ENCODE measurements at places on chromosomes 13 and 19.

- DNase-seq = no peak
These were observed 536 bp upstream of the AKAP8 start for GRCh38 chr19:15379999-15380647.

DNA sequence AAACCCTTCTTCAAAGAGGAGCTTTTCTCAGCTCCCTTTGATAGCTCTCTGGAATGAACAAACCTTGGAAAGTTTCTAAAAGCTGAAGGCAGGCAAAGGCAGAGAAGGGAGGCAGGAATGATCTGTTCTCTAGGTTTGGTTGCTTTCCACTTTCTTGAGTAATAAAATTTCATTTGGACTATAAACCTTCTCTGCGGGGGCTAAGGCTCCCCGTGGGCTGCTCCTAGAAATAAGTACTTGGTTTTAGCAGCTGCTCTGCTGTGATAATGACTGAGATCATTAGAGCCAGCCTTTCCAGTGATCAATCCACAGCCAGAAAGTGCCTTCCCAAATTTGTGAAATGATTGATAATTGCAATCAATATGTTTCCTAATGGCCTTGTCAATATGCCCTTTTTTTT lies 183.8 kb upstream of the HTR2A start:
- no peak for DNase-seq

GRCh38 chr19:16895467-16896145 lies 6.8 kb downstream of the F2RL3 start:
- no peak for DNase-seq

DNA sequence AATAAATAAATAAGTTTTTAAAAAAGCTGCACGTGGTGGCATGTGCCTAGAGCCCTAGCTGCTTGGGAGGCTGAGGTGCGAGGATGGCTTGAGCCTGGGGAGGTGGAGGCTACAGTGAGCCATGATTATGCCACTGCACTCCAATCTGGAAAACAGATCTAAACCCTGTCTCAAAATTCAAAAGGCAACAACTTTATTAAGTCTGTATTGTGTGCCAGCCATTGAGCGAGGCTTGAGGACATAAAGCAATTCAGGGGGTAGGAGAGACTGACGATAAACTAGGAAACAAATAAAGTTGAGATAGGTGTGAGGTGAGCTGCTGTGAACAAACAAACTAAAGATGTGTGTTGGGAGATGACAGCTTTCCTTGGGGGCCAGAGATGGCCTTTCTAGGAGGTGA lies 8.7 kb downstream of the CELF5 start:
- no peak for DNase-seq

DNA sequence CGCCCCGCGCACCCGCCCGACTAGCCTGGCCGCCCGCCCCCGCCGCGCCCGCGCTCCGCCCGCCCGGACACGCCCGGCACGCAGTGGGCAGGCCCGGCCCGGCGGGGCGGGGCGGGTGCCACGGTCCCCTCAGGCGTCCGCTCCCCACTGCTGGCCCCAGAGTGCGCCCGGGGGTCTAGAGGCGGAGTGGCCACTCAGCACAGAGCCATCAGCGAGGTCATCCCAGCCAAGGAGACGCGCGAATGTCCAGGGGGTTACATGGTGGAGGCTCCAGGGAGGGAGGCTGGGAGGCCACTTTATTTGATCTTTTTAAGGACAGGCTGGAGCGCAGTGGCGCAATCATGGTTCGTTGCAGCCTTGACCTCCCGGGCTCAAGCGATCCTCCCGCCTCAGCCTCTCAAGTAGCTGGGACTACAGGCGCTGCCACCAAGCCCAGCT lies 236 bp upstream of the TINCR start:
- no peak for DNase-seq

DNA sequence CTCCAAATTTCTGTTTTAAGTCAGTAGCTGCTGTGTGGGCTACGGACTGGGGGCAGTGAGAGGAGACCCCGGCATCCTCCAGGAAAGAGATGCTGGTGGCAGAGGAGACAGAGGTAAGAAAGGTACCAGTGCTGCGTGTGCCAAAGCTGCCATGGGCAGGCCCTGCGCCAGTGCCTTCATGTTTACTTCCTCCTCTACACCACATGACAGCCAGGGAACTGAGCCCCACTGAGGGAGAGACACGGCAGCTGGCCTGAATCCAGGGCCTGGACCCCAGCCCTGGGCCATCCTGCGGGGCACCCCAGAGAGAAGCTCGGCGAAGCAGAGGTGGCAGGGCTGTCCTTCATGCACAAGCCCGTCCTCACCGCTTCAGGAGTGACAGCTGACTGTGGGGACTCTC lies 22.7 kb upstream of the CCNP start:
- no peak for DNase-seq

GRCh38 chr13:113585896-113586295 lies 1.3 kb downstream of the TFDP1 start:
- DNase-seq = no peak

GRCh38 chr13:75806117-75806516 lies 170.0 kb downstream of the LMO7 start:
- no peak for DNase-seq

DNA sequence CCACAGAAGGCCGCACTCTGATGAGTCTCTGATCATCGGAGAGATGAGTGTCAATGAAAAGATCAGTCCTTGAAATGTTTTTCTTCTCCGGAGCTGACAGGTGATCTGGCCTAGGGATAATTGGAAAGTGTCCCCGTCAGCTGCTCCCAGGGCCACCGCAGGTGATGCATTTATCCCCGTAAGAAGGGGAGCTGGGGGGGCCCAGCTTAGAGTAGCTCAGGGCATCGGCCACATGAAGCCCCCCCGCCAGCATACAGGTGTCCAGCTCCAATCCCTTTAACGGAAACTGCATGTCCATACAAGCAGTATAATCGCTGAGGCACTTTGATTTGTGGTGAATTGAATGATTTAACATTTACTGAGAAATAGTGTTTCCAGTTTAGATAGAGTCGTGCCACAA lies 27.7 kb downstream of the ATP4B start:
- DNase-seq = no peak

DNA sequence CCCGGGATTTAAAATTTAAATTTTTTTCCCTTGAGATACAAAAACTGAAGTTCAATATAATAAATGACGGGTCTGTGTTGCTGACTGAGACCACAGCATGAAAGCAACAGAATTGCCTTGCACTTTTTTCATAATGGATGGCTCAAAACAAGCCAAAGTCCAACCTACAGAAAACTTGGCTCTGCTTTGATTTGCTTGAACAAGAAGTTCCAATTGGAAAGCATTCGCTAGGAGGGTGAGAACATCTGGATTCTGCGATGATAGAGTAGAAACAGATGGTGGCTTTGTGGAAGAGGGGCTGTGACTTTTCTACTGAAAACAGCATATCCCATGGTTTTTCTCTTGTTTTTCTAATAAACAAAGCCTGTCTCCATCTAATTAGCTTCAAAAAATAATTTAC lies 46.4 kb downstream of the THSD1 start:
- DNase-seq = no peak

All from activated gamma-delta T cell (primary cell).